Germinal center (tissue), 1 donor: ENCODE measurements at places on chromosomes 6 and 20.
A peak's percentile ranks its signal among the peaks of the same experiment; 100 is the strongest.

- no peak for DNase-seq
Measured at GRCh38 chr6:16228709-16229665, 9.4 kb upstream of the GMPR start.

GRCh38 chr20:41408156-41408794, 41.7 kb upstream of the EMILIN3 start:
- no peak for DNase-seq

DNA sequence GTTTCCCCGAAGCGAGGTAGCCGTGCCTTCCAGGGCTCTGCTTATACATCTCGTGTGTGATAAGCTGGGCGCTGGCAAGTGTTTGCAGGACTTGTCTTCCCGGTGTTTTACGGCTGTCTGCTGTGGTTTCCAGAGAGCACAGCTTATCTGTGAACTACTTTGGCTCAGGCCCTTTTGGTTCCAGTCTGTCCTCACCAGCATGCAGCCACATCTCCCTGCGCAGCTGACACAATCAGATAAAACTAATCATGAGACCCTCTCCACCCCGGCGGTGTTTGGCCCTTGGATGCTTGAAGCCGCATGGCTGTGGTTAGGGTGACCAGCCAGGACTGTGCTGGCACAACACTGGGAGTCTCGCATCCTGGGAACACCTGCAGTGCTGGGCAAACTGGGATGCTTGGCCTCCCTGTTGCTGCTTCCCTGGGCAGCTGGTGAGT, 241.8 kb upstream of the FOXQ1 start:
- no peak for DNase-seq

GRCh38 chr6:140560671-140561070, 1186.2 kb upstream of the CITED2 start:
- no peak for DNase-seq

DNA sequence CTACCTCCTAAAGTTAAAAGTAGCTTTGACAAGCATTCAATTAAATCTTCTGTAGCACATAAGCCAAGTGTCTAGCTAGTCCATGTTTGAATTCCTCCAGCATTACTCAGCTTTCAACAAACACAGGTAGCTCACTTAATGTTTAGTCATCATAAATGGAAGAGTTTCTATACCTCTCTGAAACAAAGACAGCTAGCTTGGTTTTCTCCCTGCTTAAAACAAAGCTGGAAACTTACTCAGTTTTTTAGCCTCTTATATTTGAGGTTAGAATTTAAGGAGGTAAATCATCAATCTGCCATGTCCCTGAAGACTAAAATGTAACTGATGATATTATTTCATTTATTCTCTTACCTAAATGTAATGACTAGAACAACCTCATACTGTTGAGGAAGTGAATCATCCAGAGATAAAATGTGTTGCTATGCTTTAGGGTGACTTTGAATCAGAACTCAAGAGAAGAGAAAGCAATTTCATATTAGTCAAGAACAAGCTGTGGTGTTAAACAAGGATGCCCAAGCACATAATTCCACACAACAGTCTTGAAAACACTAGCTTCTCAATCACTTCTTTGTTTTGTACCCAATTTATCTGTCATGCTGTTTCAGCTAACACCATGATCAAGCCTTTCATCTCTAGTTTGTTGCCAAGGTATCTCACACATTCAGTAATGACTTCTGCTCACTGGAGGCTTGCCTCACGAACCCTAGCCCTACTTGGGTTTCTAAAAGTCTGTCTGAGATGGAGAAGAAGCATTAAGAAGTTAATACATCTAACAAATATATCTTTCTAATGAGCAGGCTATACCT, 251.9 kb downstream of the EPM2A start:
- no peak for DNase-seq

- DNase-seq: no peak
Measured at GRCh38 chr6:45480752-45481415, 103.2 kb upstream of the SUPT3H start.

DNA sequence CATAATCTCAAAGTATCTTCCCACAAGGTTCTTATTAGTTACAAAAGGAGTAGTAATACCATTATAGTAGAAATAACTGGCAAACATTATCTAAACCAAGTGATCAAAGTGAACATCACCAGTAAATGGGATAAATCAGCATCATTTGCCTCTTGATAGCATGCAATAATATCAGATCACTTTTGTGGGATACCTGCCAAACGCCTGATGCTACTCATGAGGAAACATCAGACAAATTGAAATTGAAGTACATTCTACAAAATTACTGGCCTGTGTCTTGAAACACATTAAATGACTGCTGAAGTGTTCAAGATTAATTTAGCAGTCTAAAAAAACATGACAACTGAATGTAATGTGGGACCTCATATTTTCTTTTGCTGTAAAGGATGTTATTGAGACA, 208.1 kb downstream of the TINAG start:
- DNase-seq: no peak

- no peak for DNase-seq
Measured at GRCh38 chr6:163449076-163449475, 34.6 kb downstream of the QKI start.

DNA sequence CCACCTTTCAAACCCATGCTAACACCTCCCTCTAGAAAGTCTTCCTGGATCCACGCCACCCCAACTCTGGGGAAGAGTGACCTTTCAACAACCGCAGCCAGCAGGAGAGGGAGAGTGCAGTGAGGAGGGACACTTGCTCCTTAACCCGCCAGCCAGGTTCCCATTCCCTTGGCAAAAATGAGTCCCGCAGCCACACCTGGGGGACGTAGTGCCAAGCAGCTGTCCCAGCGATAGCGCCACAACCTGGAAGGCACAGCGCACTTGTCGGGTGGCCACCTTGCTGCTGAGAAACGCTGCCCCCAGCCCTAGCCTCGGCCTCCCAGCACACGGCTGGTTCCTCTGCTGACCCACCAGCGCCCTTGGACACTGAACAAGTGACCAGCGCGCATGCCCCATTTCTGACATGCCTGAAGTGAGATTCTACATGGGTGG, 119.3 kb downstream of the JPH2 start:
- no peak for DNase-seq

- DNase-seq: no peak
Measured at GRCh38 chr20:4297127-4297826, 281.9 kb upstream of the RNF24 start.

- no peak for DNase-seq
Measured at GRCh38 chr6:122322824-122323223, 76.6 kb upstream of the HSF2 start.

GRCh38 chr6:117561128-117561527, 41.2 kb downstream of the GOPC start:
- no peak for DNase-seq

DNA sequence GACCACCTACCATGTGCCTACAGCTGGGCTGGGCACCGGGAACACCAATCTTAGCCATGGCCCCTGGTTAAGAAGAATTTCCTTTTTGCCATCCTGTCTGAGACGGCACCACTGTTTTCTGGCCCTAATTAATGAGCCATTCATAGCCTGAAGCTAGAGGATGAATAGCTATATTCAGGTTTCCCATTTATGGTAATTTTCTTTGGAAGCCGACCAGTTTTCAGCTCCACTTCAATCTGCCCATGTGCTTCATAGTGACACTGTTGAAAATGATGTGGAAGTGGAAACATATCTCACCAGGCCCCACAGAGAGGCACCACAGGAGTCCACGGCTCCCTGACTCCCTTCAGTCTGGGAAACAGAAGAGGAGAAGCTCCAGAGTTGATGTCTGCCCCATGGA, 22.6 kb upstream of the ULBP3 start:
- DNase-seq: no peak

- DNase-seq: peak; percentile 37
Measured at GRCh38 chr6:37168811-37169495, 999 bp upstream of the PIM1 start.

- DNase-seq: no peak
Measured at GRCh38 chr6:48099713-48100587, 11.0 kb downstream of the PTCHD4 start.
